Activated CD4-positive, CD25-positive, alpha-beta regulatory T cell (primary cell): ENCODE measurements at places on chromosomes 6 and 20.

DNA sequence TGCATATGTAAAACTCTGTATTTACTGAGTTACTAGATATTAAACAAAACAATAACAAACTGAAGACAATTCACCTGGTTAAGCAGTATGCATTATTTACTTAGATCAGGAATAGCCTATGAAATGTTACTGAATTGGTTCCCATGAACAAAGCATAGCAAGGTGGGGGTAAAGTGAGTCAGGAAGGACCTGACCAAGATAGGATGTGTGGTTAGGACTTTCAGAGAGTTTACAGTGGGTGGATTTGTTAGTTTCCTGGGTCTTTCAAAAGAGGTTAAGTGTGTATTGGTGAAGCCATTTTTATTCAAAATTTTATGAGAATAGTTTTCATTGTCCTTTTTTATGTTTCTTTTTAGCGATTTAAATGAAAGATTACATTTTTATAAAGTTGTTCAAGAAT lies 32.9 kb downstream of the TBPL1 start:
- no peak for DNase-seq

GRCh38 chr20:14266246-14266645 lies 71.2 kb downstream of the FLRT3 start:
- no peak for DNase-seq

GRCh38 chr6:132128424-132128823 lies 177.3 kb upstream of the CCN2 start:
- DNase-seq, result no peak

GRCh38 chr6:35512740-35513139 lies at the start of gene TULP1:
TULP1 (minus strand) TSS chr6:35512896; CDS start chr6:35512858, 38 bp downstream.
- no peak for DNase-seq

GRCh38 chr20:43508106-43508505 lies 609 bp downstream of the L3MBTL1 start:
- DNase-seq, result no peak

GRCh38 chr6:162478192-162478671 lies 249.3 kb downstream of the PRKN start:
- DNase-seq, result no peak

GRCh38 chr20:58160451-58161061 lies 67.9 kb downstream of the ANKRD60 start:
- no peak for DNase-seq

DNA sequence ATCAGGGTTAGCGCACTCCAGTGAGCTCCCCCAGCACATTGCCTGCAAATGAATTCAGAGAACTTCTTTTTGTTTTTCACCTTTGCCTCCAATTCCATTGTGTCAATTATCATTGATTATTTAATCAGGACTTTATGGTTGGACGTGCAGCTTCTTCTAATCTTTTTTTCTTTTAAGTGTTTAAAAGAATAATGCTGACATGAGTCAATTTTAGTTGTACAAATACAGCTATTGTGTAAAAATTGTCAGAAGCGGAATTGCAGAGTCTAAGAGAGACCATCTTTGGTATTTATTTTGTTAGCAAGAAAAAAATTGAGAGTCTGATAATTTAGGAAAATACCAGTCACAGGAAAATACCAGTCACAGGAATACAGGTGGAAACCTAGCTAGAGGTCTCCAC lies 5.5 kb downstream of the ABT1 start:
- no peak for DNase-seq

DNA sequence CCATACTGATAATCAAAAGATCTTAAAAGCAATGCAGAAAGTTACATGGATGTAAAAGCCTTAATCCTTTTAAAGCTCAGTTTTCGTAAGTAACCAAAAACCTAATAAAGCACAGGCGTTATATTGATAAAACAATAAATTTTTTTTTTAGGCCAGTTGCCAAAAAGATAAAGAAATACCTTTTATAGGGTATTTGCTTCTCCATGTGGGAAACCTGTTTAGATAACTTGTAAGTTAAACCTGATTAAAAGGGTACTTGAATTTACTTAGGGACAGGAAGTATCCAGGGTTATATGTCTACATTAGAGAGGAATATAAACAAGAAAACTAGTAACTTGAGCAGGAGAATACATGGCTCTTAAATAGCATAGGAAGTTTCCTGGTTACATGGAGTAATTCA lies 21.1 kb downstream of the FBXO9 start:
- no peak for DNase-seq

DNA sequence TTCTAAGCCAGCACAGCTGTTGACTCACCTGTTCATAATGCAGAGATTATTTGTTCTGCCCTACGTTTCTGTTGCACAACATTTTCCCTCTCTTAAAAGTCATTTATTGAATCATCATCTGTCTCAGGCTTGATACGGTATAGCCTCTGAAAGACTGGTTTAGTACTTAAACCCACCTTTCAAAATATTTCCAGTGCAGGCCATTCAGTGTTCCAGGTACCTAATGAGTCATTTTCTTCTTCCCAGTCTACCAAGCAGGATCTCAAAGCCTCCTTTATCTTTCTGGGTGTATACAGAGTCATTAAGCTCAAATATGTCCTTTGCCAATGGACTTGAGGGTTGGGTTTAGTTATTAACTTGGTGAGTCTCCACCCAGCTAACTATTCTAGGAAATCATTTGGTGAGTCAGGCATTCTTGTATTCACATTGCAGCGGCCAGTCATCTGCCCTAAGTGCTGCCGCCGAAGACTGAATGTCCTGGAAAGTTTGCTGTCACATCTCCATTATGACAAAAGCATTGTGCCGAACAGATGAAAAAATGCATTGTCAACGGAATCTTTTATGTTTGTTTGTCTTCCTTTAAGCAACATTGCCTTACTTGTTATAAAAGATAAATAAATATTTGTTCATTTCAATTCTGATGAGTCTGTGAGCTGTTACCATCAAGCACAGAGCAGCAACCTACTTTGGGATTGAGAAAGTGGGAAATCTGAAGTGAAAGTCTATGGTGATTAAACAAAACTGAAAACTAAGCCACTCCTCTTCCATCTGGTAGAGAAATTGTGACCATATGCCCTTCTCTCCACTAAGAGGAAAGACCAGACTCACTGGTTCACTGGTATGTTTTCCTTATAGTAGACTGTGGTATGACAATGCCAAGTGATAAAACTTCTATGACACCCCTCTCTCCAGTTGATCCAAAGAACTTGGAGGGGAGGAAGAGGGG lies 14.3 kb upstream of the FAM135A start:
- no peak for DNase-seq

- DNase-seq, result no peak
Measured at GRCh38 chr20:40532103-40532502, 156.9 kb downstream of the MAFB start.

- DNase-seq, result no peak
Measured at GRCh38 chr20:20215976-20216727, 151.8 kb upstream of the INSM1 start.

GRCh38 chr20:48843057-48843806 lies 15.4 kb upstream of the PREX1 start:
- no peak for DNase-seq

DNA sequence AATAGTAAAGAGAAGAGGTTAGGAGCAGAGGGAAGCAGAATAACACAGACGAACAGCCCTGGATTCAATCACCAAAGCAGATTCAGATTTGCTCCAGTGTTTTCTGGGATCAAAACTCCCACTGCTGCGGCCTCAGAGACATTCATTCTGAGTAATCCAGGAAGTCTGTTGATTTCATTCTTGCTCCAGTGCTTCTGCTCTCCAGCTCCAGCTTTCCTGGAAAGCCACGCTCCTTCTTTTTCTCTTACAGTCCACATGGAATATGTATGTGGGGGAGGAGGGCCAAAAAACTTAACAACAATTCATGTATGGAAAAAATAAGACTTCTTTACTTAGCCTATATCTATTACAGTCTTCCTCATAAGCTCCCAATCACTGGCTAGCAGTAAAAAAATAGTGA lies 26.4 kb upstream of the UST start:
- no peak for DNase-seq

DNA sequence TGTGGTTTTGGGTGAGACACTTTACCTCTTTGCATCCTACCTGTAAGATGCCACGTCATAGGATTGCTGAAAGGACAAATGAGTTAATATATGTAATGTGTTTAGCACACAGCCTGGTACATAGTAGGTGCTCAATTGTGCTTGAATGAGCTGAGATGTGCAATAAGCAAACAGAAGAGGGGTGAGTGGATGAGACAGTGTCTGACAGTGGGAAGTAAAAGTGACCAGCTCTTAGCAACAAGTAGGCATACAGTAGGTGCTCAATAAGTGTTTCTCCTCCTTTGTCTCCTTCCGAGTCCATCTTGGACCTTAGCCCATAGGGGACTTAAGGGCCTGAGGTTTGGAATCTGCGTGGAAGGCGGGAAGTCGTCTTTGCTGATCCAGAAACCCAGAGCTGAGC lies 104.7 kb downstream of the CEBPB start:
- DNase-seq, result no peak

- no peak for DNase-seq
Measured at GRCh38 chr6:124960757-124961463, 1.3 kb upstream of the RNF217 start.

DNA sequence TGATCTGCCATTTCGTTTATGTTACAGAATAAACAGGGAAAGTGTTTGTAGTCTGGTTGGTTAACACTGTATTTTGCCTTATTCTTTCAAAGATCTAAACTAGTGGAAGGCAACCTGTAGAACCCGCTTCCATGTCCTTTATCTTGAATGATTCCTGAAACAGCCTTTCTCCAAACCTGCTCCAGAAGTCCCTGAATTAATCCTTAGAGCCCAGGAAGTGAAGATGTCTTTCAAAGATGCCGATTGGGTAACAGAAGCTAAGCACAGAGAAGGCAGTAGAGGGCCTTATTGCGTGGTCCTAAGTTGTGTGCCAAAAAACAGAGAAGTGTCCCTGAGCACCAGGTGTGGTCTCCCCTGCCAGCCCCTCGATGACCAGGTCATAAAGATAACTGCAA lies 19.2 kb upstream of the ZSCAN16 start:
- no peak for DNase-seq

DNA sequence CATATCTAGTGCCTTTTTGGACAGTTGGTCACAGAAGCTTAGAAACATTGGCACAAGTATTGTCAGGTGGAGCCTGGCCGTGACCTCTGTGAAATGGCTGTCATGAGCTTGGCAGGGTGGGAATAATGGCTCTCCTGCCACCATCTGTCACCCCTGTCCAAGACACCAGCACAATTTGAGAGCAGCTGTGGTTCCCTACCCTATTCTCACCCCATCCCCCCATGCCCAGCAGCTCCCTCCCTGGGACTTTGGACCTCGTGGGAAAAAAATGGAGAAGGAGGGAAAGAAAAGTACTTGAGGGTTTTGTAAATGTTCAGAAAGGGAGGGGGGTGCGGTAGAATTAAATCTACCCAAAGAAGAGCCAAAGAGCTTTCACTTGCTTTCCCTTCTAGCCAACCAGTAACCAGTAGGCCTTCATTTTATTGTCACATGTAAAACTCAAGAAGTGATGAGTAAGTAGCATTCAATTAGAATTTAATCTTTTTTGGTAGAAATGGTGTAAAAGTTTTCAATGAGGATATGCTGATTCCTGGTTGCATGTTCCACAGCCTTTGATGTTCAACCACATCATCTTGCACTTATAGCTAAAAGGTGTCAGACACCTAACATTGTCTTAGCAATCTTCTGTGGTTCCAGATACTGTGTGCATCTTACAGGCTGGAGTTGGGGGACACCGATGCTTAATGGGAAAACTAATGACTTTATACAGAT lies 263.5 kb upstream of the TAB2 start:
- no peak for DNase-seq

- no peak for DNase-seq
Measured at GRCh38 chr20:38164069-38164468, 1.0 kb downstream of the TGM2 start.

GRCh38 chr20:58162986-58163385 lies 65.5 kb downstream of the ANKRD60 start:
- no peak for DNase-seq

GRCh38 chr6:156219973-156220372 lies 557.2 kb upstream of the ARID1B start:
- no peak for DNase-seq

- no peak for DNase-seq
Measured at GRCh38 chr6:124869416-124869815, 92.8 kb upstream of the RNF217 start.

DNA sequence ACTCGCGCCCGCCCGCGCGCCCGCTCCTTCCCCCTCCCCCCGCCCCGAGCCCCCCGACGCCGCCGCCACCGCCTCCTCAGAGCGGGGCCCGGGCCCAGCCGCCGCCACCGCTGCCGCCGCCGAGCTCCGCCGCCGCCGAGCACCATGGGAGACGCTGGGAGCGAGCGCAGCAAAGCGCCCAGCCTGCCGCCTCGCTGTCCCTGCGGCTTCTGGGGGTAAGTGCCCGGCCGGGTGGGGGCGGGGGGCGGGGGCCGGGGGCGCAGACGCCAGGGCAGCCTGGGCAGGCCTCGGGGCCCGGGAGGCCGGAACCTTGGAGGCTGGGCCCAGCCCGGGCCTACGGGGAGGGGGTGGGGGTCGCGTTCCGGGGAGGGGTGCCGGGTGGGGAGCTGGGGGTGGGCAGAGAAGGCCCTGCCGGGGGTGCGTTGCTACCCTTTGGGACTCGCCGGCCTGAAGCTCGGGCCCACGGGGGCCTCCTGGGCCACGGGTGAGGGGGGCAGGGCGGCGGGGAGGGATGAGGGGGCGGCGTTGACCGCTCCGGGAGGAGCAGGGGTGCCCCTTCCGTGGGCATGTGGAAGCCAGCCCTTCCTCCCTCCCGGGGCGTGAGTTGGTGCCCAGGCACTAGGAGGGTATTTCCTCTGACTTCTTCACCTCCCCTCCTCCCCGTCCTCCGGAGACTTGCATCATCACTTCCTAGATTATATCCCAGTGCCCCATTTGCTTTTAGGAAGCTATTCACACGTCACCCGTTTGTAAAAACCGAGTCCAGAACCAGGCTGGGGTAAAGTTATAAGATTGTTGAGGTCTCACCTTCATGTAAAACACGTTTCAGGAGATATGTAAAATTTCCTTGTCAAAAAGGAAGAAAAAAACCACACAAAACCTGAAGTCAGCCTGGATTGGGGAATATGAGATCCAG lies 533 bp downstream of the ZFAND3 start:
- DNase-seq, result no peak

- no peak for DNase-seq
Measured at GRCh38 chr20:57678340-57678739, 31.5 kb downstream of the PMEPA1 start.

DNA sequence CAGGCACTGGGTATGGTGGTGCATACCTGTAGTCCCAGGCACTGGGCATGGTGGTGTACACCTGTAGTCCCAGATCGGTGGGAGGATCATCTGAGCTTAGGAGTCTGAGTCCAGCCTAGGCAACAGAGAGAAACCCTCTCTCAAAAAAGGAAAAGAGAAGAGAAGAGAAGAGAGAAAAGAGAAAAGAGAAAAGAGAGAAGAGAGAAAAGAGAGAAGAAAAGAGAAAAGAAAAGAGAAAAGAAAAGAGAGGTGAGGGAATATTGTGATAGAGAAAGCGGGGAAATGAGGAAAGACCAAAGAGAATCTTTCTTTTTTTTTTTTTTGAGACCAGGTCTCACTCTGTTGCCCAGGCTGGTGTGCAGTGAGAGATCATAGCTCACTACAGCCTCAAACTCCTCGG lies 108.7 kb downstream of the ARHGAP18 start:
- DNase-seq, result no peak

DNA sequence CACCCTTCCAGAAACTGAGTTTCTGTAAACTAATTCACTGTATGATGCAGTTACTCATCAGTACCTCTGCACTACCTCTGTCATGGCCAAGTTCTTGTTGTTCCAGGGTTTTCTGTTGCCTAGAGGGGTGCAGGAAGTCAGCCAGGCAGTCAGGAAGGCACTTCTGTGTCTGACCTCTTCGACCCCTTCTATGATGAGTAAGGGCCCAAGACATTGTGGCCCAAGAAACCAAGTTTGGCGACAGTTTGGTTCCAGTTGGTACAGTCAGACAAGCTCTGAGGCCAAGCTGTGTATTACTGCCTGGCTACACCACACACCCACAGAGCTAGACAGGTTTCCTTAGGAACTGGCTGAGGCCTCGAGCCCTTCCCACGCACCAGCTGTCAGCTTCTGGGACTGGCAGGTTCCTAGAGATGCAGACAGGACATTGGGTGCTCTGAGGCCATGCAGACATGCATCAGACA lies 41.2 kb downstream of the TRAF3IP2 start:
- DNase-seq, result no peak
